Lower leg skin (tissue), 4 donors: ENCODE measurements at places on chromosomes 4 and X. TPM values are rescaled to one million over a fixed set of nuclear protein-coding genes. Genes with fewer than 3 reads are reported as not detected.
A peak's percentile ranks its signal among the peaks of the same experiment; 100 is the strongest.

The RBM47 gene
- total RNA-seq = 73.8 TPM

The RHOH gene
- total RNA-seq = 1.5 TPM

GRCh38 chrX:55451141-55451540 is 786 bp upstream of the MAGEH1 start:
- no peak for DNase-seq

DNA sequence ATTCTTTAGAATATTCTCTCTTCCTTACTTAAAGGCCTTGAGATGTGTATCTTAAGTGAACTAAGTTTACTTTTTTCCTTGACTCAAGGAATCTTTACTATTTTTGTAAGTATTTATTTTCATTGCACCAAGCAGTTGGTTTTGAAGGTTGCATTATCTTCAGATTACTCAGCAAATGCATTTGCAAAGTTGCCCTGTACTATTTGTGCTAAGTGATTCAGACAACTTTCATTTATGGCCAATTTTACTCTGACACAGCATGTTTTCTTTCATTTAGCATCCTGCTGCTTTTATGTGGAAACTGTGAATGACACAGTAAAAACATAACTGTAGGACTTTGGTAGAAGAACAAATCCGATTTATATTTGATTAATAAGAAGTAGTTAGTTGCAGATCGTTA is 191.0 kb downstream of the CCSER1 start:
- DNase-seq = no peak

The GRIA3 gene
- 0.12 TPM for total RNA-seq

The TRIM61 gene
- not detected for total RNA-seq

DNA sequence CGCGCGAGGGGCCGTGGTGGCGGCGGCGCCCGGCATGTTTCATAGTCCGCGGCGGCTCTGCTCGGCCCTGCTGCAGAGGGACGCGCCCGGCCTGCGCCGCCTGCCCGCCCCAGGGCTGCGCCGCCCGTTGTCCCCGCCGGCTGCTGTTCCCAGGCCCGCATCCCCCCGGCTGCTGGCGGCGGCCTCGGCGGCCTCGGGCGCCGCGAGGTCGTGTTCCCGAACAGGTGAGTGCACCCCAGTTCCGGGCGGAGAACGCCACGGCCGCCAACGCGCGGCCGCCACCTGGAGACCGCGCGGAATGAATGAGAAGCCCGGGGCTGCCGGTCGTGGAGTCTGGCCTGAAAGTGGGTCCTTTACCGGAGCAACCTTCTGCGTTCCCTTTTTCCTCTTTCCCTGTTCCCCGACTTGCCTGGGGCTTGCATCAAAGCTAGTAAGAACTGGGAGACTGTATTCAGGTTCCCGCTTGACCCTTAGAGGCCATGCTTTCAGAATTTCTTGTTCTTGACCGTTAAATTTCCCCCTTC is 429 bp downstream of the NOCT start:
- DNase-seq = peak; percentile 21

DNA sequence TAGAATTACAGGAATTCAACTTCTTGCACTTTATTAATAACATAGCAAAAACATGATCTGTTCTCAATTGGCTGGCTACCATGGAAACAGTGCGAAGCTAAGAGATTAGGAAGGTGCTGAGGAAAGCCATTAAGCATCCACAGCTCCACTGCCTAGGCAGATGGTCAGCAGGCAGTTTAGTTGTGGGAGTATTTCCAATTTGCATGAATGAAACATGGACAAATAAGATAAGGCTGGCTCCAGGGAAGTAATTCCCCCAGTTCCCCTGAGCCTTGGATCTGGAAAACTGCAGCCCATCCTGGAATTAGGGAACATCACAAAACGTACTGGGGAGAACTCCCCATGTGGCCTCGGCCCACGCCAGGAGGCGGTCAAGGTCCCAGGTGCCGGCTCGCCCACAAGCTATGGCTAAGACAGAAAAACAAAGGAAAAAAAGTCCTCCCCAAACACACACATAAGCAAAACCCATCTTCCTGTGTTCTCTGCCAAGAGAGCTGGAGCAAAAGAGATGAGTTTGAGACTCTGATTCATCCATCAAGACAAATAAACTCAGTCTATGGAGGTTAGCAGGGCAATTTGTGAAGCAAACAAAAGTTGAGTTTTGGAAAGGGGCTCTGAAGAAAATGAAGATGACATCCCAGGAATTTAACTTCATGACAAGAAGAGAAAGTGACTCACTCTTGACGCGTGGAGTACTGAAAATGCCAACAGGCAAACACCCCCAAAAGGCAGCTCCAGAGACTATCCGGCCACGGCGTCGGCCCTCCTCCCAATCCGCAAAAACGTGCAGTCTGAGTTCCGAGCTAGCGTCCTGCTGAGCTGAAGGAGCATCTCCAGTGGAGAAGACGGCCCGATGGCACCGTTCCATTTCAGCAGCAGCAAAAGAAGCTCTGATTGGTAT is 45.1 kb downstream of the IGFBP7 start:
- DNase-seq = no peak

- DNase-seq = no peak
Observed at GRCh38 chr4:74158466-74159142, 686 bp downstream of the MTHFD2L start.

The PDZD4 gene
- total RNA-seq = 4.3 TPM

DNA sequence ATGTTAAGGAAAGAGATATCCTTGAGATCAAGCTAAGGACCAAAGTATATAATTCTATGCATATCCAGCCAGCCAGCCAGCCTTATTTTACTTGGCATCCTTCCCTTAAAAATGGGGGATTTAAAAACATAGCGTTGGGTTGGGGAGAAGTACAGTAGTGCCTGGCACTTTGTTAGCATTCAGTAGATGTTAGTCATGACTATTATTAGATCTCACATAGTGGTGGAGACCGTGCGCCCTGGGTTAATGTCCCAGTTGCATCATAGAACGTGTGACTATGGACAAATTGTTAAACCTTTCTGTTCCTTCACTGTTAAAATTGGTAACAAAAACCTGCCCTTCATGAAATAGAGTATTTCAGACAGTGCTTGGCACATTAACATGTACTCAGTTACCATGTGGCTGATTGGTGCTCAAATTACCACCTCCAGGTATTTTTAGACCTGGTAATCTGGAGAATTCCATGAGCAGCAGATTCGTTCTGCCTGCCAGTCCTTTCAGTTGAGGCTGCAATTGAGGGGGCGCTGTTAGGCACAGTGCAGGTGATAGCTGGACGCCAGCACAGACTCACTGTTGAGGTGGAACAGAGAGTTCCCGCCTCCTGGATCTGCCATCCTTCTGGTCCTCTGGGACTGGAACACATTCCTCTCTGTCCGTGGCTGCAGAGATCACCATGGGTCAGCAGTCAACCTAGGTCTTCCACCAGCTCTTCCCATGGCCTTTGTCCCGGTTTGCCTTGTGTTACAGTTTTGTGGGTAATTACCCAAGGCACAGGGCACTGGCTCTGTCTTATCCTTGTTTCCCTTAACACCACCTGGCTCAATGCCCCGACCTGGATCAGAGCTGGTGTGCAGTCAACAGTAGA is 31.7 kb downstream of the RBBP7 start:
- no peak for DNase-seq

DNA sequence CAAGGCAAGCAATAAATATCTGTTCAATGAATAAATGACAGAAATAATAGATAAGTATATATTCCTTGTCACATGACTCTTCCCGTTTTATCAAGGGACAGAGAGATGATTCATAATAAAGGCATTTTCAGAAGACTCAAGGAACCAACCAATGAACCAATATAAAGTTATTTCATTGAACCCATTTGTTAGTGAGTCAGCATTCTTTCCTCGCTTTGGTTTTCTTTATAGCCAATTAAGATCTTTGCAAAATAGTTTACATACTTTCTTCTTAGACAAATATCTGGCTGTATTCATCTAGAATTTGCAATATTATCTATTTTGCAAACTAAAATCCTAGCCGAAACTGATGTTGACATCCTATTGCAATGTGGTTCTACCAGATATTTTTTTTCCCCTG is 269.4 kb downstream of the IL15 start:
- no peak for DNase-seq

The MSANTD1 gene
- total RNA-seq = 0.76 TPM

DNA sequence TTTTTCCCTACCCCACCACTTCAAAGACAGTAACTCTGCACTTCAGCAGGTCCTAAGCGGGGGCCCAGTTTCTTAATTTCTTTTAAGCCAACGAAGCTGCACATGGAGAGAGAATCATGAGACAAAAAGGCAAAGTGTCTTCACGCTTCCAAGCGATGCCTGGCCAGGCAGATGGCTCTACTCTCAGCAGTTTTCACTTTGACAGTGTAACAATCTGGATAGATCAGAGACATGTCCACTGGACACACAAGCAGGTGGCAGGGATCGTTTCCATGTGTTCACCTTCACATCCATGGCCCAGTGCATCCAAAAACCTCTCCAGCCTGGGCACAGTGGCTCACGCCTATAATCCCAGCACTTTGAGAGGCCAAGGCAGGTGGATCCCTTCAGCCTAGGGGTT is 27.8 kb downstream of the PPP2R2C start:
- DNase-seq = no peak

GRCh38 chrX:48649102-48649501 is 34.5 kb upstream of the WAS start:
- DNase-seq = no peak

DNA sequence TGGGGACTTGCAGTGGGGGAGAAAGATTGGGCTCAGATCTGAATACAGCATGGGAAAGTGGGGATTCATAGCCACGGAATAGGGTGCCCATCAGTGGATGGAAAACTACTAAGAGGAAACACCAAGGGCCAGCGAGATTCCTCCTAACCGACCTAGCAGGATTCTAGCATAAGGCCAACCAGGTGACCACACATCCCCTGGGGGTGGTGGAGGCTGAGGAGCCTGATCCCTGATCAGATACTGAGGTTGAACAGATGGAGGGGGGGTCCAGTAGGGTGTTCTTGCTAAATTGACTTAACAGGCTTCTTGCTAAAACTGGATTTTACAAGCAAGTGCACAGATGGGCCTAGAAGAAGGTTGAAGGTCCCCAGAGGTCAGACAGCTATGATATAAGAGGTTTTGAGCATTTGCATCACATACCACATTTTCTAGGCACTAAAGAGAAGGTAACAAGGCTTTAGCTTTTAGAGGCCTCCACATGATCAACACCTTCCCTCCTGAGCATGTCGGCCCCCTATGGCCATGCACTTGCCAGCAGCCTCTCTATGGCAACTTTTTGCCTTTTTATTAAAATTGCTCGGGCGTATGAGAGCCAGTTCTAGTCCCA is 69.1 kb upstream of the PUDP start:
- no peak for DNase-seq

The NEUROG2 gene
- not detected for total RNA-seq

DNA sequence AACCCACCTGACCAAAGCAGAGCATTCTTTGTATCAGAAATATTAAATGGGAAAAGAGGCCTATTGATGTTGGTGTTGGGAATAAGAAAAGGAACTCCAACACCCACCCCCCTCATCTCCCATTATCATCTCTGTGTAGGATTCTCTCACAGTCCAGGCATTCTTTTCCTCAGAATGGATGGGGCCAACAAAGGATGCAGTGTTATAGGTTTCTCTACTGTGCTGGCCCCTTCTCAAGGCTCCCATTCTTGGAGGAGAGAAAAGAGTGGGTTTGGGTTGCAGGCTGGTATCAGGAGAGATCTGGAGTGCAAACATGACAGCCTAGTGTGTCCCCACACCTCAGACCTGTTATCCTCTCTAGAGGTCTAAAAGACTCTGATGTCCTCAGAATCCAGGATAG is 59.6 kb downstream of the UGT8 start:
- no peak for DNase-seq

The RHOXF1 gene
- 5.5 TPM for total RNA-seq

- DNase-seq = peak; percentile 86
Observed at GRCh38 chr4:1246111-1246881, 2.6 kb downstream of the CTBP1 start.

DNA sequence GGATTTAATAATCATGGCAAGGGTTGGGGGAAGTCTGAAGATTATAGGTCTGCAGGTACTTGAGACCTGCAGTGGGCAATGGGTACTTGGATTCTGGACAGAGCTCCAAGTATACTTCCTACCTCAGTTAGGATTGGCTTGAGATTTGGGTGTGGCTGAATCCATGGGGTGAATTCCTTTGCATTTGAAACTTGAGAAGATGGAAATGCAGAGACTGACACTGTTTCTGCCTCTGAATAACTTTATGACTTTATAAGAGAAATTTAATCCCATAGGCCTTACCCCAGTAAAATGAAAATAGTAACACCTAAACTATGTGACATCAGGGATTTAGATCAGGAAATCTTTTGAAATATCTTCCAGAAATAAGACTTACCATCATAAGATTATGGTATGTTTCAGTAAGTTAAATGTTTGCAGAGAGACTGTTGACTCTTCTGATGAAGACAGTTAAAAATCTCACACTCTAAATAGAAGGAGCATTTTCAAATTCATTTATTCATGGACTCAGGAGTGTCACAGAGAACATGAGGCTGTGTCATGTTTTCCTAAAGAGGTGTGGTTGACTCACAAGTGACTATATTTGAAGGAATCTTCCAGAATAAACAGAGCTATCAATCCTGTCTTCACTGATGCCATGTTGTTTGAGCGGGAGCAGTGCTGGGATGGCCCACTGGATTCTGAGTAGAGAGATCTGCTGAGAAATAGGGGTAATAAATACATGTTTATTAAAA is 513.5 kb upstream of the NR3C2 start:
- no peak for DNase-seq

GRCh38 chr4:114727461-114727860 is 128.9 kb downstream of the UGT8 start:
- no peak for DNase-seq

The ARSJ gene
- 0.42 TPM for total RNA-seq

The PABPC5 gene
- total RNA-seq = 3.5 TPM

GRCh38 chrX:51421972-51422597 is 74.3 kb downstream of the NUDT11 start:
- DNase-seq = no peak

The SLC25A6 gene
- 271 TPM for total RNA-seq

DNA sequence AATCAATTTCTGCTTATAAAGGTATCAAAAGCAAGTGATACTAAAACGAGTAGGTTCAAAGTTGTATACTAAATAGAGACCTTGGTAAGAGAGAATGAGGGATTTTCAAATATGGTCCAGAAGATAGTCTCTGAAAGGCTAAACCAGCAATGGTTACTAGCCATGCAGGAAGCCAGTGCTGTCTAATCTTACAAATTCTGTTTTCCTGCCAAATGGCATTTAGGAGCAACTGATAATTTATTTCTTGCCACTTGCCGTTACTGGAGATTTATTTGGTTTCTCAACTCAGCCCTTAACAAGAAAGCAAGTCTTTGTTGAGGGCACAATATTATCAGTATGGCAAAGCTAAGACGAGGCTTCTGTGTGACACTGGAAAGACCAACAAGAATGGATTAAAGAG is 47.2 kb downstream of the MAP7D3 start:
- DNase-seq = no peak

The CD40LG gene
- not detected for total RNA-seq

DNA sequence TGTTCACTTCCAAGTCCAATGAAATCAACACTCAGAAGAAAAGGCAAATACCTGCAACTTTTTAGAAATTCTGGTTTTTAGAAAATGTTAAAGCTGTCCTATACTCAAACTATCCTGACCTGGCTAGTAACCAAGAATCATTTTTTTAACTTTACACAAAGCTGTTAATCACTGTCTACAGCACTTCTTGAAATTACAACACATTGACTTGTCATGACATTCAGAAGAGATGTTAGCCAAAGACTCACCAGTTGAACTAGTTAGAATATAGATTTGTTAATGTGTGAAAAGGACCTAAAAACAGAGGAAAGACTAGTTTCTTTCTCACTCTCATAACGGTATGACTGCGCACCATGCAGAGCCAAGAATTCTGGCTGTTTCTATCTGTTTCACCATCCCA is 98.8 kb downstream of the COX18 start:
- no peak for DNase-seq
